ENCODE measurements at places on chromosomes 1 and 21. TPM values are rescaled to one million over a fixed set of nuclear protein-coding genes. Genes with fewer than 3 reads are reported as not detected.
A peak's percentile ranks its signal among the peaks of the same experiment; 100 is the strongest.

CYP4A11 gene
- not detected for total RNA-seq

BSND gene
- total RNA-seq = 0.07 TPM

SMYD3 gene
- 31.5 TPM for total RNA-seq

KANK4 gene
- not detected for total RNA-seq

- DNase-seq = no peak
These were observed 101.5 kb upstream of the ARHGEF16 start for GRCh38 chr1:3352952-3353331.

DNA sequence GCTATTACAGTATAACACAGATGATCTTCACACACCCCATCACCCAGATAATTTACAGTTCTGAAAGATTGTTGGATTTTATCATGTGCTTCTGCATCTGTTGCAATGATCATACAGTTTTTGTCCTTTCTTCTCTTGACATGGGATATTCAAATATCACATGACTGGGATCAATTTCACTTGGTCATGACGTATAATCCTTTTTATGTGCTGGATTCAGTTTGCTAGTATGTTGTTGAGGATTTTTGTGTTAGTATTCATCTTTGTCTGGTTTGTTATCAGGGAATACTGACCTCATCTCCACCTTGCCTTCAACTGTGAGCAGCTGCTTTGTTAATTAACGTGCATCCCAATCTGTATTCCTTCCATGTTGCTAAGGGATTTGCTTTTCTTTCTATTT lies 44.7 kb upstream of the DISC1 start:
- no peak for DNase-seq

DNA sequence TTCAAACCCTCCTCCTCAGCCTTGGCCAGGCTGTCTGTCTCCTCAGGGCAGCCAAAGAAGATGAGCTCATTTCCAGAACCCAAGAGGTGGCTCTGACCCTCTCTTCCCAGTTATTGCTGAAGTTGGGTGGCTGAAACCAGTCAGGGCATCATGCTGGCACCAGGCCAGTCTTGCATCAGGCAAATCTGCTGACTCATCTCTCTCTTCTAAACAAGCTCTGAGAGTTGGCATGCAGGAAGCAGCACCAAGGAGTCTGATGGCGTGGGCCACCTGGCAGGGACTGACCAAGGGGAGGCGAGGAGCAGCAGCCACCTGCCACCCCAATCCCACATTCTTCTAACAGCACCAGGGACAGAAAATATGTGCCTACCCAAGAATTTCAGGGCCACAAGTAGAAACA lies 104.8 kb upstream of the ATP1A1 start:
- DNase-seq = no peak

DNA sequence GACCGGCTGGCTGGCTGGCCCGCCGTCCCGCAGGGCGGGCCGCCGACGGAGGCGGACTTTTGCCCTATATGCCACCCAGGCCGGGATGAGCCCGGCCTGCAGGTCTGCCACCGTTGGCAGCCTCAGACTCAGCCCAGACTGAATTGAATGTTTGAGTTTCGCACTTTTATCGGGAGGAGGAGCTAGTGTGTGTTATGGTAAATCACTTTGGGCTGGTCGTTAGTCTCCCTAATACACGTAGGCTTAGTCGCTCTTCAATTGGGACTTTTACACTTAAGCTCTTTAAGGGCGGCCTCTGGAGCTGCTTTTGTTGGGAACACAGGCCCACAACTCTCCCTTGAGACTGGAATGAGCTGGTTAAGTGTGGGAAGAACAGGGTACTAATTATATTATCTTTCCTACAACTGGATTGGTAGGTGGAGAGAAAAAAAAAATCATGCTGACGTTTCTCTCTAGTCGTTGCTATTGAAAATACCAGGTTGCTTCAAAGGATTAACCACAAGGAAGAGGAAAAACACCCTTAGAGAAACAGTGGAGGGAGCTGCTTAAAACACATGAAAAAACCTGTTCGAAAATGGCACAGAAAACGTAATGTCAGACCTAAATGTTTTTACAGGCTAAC lies 1.4 kb upstream of the IRF2BP2 start:
- DNase-seq = peak; percentile 56

DNA sequence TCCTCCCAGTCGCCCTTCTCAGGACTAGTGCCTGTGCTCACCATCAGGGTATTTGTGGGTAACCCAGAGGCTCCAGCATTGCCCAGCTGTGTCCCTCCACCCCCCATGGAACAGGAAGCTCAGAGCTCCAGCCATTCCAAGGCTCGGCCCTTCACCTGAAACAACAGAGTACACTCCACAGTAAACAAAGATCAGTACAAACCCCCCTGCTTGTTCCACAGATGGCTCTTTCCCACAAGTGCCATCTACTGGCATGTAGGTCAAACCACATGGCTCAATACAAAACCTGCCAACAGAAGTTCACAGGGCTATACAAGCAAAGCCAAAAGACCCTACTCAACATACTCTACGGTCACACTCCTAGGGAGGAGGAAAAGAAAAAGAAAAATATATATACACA lies 258.7 kb downstream of the AGBL4 start:
- no peak for DNase-seq

- DNase-seq = no peak
These were observed 177.7 kb upstream of the GORAB start for GRCh38 chr1:170354246-170354645.

DNA sequence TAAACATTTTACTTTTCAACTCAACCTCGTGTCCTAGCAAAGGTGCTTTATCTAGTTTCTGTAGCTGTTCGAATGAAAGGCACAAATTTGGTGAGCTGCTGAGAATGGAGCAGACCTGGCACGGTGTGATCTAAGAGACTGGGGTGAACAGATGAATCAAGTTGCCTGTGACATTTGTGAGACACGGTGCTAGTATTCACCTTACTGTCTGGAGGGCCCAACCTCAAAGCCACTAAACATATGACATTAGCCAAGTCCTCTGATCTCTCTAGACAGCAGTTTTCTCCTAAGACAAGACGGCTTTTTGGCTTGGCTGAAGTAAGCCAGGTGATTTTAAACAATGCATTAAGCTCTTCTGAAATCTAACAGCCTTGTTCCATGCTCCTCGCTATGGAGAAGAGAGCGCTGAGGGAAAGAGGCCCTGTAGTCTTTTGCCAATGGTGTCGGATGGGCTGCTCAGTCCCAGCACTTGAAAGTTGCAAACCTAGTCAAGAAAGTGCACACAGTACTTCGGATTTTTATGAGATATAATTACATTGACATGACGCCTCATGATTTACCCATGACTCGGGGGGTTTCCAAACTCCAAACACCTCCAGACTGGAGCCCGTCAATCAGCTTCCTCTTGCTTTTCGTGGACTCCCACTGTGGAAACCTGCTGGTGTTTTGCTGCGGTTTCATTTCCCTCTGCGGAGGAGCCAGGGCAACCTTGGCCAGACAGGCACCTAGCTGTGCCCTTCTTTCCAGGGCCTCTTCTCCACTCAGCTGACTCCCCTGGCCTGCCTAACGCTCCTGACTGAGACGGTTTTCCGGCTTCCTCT lies 794 bp upstream of the TOR3A start:
- peak; percentile 33 for DNase-seq

GRCh38 chr1:165686121-165686970 lies 12.0 kb downstream of the ALDH9A1 start:
- no peak for DNase-seq

DNA sequence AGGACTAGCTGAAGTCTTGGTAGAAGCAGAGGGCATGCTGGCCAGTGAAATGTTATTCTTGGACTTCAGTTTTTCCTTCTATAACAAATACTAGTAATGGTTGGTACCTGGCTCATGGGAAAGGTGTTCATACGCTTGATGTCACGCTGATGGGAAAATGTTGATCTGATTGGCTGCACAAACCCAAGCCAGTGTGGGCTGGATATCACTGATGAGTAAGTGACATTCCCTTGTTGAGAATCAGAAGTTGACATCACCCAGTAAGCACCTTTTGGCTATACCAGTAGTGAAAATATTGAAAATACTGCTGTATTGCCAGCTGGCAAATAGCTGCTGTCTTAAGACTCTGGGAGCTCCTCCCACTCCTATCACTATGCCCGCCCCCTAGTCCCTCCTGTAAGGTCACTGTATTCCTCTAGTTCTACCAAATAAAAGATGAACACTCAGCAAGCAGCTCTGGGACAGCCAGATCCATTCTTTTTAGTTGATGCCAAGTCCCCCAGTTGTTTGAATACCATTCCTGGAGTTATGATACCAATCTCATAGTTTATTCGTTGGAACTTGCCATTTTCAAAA lies 168.2 kb downstream of the GRIK1 start:
- no peak for DNase-seq

DNA sequence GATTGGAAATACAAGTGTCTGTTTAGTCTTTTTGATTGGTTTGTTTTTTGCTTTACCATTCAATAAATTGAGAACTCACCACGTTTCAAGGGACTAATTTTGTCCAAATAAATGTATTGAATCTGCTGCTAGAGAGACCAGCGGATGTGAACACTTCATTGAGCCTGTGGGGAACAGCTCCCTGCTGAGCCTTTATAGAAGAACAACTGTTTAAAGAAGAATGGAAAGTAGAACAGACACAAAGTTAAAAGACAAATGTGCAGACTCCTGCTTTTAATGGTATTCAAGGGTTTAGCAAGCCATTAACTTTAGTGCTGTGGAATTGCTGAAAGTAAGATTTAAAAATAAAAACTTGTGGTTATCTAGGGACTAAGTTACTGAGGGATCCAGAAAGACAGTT lies 817.7 kb upstream of the B3GALT2 start:
- no peak for DNase-seq

GRCh38 chr21:46052703-46053651 lies 44.9 kb upstream of the COL6A2 start:
- DNase-seq = no peak

DNA sequence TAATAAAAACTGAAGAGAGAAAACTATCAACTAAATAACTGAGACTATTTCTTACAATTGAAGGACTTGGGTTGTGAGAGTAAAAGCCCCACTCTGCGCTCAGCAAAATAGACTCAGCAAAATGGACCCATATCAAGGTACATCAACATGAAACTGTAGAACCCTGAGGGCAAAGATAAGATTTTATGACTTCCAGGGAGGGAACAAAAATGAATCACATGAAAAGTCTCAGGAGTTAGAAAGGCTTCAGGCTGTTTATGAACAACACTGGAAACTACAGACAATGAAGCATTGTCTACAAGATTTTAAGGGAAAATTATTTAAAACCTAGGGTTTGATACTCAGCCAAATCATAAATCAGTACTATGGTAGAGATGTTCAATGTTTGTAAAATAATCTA lies 434.3 kb downstream of the PTPRC start:
- no peak for DNase-seq

- DNase-seq = no peak
These were observed 49.8 kb downstream of the TPR start for GRCh38 chr1:186325239-186325638.

DNA sequence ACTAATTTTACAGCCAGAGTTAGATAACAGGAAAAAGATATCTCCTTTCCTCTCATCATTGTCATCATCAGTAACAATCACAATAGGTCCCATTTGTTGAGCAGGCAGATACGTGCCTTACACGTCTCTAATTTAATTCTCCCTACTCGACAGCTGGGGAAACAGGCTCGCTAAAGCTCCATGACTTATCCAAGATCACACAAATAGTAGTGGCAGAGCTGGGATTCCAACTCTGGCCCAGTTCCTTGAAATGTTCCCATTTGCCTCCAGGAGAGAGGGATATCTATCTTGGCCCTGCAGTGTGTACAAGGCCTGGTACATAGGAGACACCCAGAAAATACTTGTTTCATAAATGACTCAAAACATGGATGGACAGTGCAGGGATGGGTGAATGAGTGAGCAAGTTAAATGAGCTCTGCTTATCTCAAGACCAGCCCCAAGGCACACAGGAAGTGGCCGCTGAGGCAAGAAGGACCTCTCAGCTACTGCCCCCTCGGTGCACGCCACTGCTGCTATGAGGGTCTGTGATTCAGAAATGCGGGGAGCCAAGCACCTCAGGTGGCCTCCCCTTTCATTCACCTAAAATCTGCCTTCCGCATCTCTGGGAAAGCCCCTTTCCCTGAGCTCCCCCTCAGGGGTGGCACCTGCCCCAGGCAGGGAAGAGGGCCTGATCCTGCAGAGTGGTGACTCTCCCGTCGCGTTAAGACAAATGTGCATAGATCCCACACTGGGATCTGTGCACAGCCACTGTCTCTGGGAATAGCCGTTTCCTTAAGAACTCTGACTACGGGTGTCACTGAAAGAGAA lies 3.6 kb downstream of the KCNN3 start:
- no peak for DNase-seq

GRCh38 chr1:163440090-163440489 lies 118.3 kb downstream of the NUF2 start:
- DNase-seq = no peak

- DNase-seq = no peak
These were observed 9.5 kb downstream of the JAK1 start for GRCh38 chr1:64956733-64957441.

GRCh38 chr1:235925016-235925415 lies 58.3 kb upstream of the LYST start:
- no peak for DNase-seq

GRCh38 chr1:223334156-223334555 lies 29.8 kb downstream of the SUSD4 start:
- no peak for DNase-seq

DNA sequence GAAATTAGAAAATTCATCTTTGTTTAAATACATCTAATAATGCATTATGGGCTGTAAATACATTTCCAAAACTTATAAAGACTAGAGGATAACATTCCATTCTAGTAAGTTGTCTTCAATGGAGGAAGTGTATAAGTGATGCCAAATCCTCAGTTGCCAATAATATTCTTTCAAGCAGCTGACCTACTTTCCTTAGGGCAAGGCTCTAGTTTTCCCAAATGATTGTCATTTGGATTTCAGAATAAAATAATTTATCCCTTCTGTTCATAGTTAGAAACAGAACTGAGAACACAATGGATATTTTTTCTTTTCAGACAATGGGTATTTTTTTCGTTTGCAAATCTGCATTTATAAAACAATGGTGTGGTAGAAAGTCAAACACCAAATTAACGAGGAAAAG lies 354.9 kb upstream of the ADAMTS5 start:
- no peak for DNase-seq

DNA sequence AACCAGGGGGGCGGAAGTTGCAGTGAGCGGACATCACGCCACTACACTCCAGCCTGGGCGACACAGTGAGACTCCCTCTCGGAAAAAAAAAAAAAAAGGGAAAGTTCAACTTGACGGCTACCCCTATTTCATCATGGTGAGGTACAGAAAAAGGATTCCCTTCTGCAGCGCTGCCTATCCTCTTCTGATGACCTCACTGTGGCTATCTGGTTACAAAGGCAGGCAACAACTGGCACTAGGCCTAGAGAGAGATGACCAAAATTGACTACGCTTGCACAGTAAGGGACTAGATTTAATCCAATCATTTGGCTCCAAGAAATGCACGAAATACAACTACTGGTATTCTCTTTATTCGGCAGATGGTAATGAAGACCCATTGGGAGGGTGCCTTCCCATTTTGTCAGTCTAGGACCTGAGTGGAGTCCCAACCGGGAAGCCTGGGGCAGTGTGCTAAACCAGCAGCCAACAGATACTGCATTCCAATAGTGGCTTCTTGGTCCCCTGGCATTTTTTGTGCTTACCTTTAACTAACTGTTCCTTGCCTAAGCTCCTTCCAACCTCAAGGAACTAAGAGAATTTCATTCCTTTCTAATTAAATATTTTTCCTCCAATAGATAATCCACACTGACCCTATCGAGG lies 36.6 kb downstream of the ITPKB start:
- no peak for DNase-seq

- no peak for DNase-seq
These were observed 3.9 kb upstream of the SLC27A3 start for GRCh38 chr1:153771261-153771660.
